Cortex of kidney (tissue), 1 donor: ENCODE measurements at places on chromosomes 4 and X.

DNA sequence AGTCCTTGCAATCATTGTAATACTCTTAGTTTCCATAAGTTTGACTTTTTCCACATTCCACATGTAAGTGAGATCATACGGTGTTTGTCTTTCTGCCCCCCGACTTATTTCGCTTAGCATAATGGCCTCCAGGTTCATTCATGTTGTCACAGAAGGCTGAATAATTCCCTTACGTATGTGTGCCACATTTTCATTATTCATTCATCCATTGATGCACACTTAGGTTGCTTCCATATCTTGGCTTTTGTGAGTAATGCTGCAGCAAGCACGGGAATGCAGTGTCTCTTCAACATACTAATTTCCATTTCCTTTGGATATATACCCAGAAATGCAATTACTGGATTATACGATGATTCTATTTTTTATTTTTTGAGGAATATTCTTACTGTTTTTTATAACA lies 22.0 kb upstream of the VEGFC start:
- no peak for DNase-seq

- DNase-seq = no peak
Observed at GRCh38 chr4:101200561-101200960, 146.8 kb downstream of the PPP3CA start.

- no peak for DNase-seq
Observed at GRCh38 chrX:96615448-96615847, 69.2 kb upstream of the DIAPH2 start.

DNA sequence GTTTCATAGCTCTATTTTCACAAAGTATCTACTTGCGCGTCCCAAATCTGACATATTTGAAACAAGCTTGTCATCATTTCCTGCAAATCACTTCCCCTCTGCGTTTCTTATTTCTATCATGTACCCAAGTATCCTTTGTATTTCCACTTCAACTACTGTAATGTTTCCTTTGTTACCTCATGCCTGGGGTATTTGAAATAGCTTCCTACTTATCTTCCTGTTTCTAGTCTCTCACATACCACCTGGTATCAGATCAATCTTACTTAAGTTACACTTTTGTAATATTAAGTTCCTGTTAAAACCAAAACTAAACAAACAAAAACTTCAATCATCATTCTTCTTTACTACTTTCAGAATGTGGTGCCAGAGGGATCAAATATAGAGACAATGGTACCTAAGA lies 93.6 kb upstream of the SMAD1 start:
- DNase-seq = no peak

DNA sequence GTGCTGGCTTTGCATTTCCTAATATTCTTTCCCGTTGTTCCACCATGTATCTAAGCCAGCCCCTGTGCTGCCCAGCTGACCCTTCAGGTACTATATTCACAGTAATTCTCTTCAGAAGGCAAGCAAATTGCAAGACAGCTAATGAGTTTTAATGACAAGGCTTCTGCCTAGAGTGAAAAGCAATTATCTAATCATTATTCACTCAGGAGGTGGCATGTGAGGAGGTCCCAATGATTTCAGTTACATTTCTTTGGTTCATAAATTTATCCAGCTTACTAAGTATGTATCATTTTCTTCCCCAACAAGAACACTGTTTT lies 123.0 kb downstream of the RASGEF1B start:
- no peak for DNase-seq

DNA sequence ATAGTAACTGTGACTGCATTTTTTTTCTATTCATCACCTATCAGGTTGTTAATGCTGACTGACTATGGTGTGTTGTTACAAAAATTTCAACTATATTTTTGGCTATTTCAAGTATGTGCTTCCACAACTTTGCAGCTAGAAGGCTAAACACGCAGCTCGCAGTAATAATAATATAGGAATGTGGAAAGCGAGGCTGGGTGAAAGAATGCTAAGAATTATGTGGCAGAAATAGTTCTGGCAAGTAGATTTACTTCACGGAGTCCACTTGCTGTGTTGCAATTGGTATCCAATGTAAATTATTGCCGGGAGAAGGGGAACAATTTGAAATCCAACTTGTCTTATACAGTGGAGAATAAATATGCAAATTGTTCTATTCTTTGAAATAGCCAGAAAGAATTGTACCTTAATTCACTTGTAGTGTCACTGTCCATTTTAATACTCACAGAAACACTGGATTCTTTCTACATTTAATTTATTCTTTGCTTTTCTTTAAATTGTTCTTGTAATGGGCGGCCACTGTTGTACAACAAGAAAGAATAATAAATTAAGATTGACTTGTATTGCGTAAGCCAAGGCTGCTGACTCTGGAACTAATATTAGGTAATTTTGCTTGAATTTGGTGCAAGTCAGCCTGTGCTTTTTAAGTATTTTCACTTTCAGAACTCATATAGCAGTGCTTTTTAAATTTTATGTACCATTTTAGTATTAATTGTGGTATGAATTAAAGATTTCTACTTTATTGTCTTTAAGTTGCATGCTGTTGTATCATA lies 154.9 kb downstream of the FRMPD4 start:
- no peak for DNase-seq

DNA sequence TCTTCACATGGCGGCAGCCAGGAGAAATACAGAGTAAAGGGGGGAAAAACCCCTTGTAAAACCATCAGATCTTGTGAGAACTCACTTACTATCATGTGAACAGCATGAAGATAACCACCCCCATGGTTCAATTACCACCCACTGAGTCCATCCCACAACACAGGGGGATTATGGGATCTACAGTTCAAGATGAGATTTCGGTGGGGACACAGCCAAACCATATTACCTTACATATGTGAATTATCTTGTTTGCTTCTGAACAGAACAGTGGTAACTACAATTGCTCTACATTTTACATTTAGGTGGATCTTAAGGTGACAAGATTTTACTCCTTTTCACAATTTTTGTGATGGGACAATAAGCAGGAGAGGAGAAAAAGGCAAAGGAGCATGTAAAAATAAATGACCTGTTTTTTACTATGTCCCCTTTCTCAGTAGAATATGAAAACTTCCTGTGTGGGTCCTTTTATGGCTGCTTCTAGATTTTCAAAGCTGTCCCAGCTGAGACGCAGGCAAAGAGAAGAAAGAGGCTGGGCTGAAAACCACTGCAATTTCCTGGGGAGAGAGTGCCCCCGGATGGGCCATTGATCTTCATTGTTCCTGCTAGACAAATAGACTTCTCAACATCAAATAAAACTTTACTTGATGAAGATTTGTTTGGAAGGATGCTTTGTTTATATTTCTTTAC lies 45.9 kb upstream of the PGM2 start:
- DNase-seq = no peak

GRCh38 chr4:19401301-19402080 lies 850.2 kb upstream of the SLIT2 start:
- DNase-seq = no peak

DNA sequence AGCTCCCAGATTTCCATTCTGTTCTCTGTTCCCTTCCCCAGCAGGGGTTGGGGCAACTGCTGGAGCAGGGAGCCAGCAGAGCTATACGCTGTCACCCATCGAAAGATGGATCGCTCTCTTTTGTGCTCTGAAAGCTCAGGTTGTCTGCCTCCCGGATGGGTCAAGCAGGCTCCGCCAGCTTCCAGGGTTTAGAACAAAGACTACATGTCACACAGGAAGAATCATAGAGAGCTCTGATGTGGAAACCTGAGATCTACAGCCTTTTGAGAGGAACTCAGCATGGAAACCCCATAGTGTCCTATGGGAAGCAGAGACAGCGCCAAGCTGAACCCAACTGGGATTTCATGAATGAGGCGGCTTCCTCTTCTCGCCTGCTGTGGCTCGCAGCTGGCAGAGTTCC lies 205.4 kb downstream of the HS3ST1 start:
- DNase-seq = no peak

GRCh38 chrX:2577844-2578466 lies 77.2 kb upstream of the DHRSX start:
- no peak for DNase-seq

DNA sequence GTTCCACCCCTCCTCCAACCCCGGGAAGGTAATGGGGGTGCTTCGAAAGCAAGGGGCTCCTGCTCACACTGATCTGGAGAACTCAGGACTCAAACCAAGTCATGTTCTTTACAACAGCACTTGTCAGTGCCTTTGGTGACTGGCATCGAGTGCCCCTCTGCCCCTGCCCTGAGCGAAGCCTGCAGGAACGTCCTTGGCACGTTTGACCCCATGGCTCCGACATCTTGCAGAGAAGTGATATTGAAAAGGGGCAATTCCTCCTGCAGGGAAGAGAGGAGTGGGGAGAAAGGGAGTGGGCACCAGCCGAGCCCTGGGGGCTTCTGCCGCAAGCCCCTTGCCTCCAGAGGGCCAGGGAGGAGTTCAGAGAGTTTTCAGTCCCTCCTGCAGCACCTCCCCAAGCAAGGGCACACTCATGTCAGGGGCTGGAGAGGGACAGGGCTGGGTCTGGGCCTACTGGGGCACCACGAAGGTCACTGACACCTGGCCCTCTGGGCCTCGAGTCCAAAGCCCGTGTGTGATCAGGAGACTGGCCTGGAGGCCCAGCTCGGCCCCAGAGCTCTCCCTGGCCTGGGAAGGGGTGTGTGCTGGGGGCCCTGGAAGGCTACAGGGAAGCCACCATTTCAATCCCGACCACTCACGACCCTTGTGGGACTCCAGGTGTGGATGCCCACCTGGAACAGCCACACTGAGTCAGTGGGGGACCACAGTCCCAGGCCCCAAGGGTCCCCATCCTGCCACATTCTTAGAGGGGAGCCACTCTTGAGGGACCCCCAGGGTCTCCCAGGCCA lies 94.9 kb upstream of the NKX1-1 start:
- DNase-seq = no peak

GRCh38 chrX:136778020-136778419 lies 2.7 kb downstream of the ARHGEF6 start:
- no peak for DNase-seq

GRCh38 chrX:106927700-106928099 lies 7.5 kb downstream of the CLDN2 start:
- no peak for DNase-seq

GRCh38 chr4:39998659-39999345 lies 21.1 kb upstream of the PDS5A start:
- DNase-seq = no peak

DNA sequence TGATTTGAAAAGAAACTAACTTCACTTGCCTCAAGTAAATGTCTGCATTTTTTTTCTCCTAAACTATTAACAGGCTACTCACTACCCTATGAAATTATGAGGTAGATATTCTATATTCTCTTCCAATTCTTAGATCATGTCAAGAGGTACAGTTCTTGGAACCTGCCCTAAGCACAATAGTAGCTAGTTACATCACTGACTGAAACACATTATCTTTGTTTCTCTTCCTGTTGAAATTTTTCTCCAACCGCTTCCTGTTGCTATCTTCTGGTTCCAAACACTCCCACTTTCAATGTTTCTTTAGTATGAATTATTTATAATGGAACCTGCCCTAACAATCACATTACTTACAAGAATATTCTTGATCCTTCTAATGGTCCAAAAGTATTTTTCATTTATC lies 5.0 kb upstream of the BANK1 start:
- DNase-seq = no peak

DNA sequence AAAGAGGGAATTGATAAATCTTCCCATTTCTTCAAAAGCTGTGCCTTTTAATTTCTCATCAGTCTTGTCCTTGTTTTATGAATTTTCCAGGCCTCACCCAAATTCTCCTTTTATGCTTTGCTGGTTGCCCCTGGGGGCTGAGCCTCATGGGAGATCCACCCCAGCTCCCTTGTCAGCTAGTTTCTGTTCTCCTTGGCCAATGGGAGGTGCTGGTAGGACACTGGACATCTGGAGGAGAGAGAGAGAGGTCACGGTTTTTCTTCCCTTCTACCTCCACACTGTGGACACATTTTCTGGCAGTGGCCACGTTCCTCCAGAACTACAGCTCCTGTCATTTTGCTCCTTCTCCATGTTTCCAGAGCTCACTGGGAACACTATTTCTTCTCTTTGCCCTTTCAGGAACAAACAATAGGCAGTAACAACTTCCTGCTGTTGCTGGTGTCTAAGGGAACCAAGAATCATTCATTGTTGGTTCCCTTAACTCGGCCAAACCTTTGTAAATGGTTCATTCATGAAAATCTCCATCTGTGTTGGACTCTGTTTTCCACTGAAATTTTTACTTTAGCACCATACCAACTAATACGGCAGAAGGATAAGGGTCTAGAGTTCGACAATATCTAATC lies 334.5 kb downstream of the GPAT3 start:
- no peak for DNase-seq

- no peak for DNase-seq
Observed at GRCh38 chr4:24158031-24158430, 268.2 kb upstream of the PPARGC1A start.

DNA sequence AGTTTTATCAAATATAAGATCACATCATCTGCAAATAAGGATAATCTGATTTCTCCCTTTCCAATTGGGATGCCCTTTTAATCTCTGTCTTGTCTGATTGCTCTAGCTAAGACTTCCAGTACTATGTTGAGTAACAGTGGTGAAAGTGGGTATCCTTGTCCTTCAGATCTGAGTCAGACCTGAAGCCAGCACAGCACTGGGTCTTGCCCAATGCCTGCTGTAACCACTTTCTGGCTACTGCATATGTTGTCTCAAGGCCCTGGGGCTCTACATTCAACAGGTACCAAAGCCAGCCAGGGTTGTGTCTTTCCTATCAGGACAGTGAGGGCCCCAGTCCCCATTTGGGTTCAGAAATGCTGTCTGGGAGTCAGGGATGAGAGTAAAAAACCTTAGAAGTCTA lies 90.3 kb downstream of the CYSLTR1 start:
- no peak for DNase-seq

DNA sequence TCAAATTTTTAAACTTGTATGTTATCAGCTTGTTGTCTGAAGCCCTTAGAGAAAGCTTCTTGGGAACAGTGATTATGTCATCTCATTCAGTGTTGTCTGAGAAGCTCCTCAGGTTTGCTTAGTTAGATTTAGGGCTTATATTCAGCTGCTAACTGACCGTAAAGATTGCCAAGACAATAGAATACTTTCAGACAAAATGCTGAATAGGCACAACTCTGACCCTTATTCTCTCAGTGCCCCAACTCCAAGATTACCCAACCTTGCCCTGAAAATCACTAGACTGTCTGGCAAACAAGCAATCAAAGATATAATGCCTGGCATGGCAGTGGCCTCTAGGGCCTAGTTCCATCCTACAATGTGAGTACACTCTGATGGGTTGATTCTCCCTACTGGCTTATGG lies 950.5 kb upstream of the HS3ST1 start:
- DNase-seq = no peak

GRCh38 chr4:176622251-176622948 lies 170.3 kb downstream of the VEGFC start:
- DNase-seq = no peak

DNA sequence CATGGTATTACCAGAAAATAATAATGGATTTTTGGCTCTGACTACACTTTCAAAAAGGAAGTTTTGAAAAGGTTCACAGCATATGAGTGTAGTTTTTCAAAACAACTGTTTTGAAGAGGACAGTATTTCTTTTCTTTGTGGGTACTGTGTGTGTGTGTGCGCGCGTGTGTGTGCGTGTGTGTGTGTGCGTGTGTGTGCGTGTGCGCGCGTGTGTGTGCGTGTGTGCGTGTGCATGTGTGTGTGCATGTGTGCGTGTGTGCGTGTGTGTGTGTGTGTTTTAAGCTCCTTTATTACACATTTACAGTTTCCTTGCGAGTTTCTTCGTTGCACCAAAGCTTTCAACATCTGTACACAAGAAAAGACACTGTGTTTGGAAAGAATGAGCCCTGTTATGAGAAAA lies 755.4 kb downstream of the SH3BGRL start:
- DNase-seq = no peak
